ENCODE measurements at places on chromosomes 3 and 15.

DNA sequence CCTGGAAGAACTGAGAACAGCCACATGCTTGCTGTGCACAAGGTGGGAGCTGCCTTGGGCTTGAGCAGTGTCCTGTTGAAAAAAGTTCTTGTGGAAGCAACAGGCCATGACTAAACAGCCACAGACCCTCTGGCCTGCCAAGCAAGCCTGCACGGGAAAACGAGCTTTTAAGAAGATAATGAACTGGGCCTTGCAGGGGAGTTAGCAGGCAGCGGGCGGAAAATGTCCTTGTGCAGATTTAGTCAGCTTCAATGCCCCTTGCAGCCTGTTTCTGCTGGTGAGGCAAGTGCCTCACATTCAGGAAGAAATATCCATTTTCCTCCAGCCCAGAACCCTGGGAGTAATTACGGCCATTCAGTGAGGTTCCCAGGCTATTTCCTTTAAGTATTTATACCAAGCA, 126.2 kb upstream of the KLHL25 start:
- no peak for DNase-seq

GRCh38 chr3:128438488-128439072, 28.1 kb downstream of the DNAJB8 start:
- no peak for DNase-seq

DNA sequence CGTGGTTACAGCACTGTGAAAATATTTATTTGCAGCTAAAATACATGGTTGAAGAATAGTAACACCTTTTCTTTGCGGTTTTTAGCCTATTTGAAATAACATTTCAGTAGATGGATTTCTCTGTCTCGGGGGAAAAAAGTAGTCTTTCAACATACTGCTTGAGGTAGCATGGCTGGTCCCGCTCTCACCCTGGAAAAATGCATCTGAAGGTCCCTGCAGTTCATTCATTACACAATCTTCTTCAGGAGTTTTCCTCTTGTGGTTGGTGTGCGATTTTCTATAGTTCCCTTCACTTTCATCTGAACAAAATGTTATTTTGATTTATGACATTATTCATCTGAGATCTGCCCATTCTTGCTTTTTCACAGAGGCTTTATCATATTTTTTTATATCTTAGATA, 75.9 kb downstream of the STRIT1 start:
- no peak for DNase-seq

- no peak for DNase-seq
These were observed 44.9 kb upstream of the ZNF385D start for GRCh38 chr3:21795921-21796320.

GRCh38 chr3:115523458-115523857, 99.9 kb upstream of the GAP43 start:
- no peak for DNase-seq

- no peak for DNase-seq
These were observed 42.9 kb downstream of the CTDSPL start for GRCh38 chr3:37904601-37905000.

GRCh38 chr15:26438316-26438715, 334.6 kb downstream of the GABRB3 start:
- no peak for DNase-seq

DNA sequence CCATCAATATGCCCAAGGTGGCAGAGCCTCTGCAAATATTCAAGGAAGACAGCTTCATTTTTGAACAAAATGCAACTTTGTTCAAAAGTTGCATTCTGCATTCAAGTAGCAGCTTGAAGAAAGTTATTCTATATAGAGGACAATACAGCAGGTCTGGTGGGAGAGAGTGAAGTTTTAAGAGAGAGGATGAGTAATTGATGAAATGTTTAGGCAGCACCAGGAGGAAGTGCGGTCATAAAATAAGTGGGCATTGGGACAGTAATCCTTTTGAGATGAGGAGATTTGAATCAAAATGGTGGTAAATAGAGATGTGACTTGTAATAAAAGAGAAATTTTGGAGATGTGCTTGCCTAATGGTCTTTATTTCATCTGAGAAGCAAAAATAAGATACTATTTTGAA, 607.3 kb upstream of the ZNF385D start:
- DNase-seq = no peak

GRCh38 chr3:80733522-80734176, 965.9 kb upstream of the ROBO1 start:
- DNase-seq = no peak

- DNase-seq = no peak
These were observed 2.7 kb downstream of the FBXO40 start for GRCh38 chr3:121595765-121596406.

GRCh38 chr15:28892789-28893610, 7.2 kb downstream of the APBA2 start:
- DNase-seq = no peak

- DNase-seq = no peak
These were observed 202.7 kb downstream of the TNIK start for GRCh38 chr3:171257251-171258203.

- no peak for DNase-seq
These were observed 9.1 kb downstream of the CORO2B start for GRCh38 chr15:68587769-68588385.

GRCh38 chr15:95760508-95760907, 570.0 kb upstream of the NR2F2 start:
- no peak for DNase-seq

GRCh38 chr3:102297072-102297658, 137.7 kb upstream of the ZPLD1 start:
- DNase-seq = no peak

DNA sequence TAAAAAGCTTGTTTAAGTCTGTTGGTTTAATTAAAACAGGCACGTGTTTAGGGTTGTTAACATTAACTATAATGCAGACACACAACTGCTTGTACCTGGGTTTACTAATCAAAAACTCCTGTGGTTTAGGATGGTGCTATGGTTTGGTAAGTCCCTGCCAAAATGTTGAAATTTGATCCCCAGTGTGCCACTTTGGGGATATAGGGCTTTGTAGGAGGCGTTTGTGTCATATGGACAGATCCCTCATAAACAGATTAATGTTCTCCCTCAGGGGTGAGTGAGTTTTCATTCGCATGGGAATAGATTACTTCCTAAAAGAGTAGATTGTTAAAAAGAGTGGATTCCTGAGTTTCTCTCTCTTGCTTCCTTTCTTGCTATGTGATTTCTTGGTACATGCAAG, 18.7 kb upstream of the GK5 start:
- DNase-seq = no peak

- no peak for DNase-seq
These were observed 79.0 kb upstream of the SELENOK start for GRCh38 chr3:53970661-53971060.

DNA sequence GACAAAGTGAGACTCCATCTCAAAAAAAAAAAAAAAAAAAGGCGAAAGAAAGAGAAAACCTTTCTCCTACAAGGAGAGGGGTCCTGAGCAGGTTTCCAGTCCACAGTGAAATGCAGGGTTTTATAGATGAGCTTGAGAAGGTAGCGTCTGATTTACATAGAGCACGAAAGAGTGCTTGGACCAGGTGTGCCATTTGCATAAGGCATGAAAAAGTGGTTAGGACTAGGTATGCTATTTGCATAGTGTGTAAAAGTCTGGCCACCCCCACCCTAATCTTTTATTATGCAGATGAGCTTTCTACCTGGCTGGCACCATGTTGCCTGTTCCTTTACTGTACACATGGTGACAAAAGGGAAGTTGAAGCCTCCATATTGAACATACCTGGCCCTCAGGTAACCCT, 13.6 kb upstream of the RNU6-1 start:
- DNase-seq = no peak

- DNase-seq = no peak
These were observed 29.0 kb downstream of the ANP32A start for GRCh38 chr15:68791431-68792283.

DNA sequence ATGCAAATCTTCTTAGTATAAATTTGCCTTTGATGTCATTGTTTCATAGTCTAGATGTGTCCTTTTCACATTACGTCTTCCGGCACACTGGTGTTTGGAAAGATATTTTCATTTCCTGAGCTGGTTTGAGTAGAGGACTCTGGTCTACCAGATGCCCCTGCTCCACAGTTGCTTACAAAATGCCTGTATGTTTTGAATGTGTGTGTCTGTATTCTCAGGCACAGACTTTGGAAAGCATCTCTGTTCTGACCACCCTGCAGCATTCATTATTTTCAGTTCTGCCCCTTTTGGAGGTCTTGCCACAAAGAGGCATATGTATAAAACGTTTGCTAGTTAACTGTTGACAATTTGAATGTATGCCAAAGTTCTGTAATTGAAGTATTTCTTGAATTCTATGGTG, 236.0 kb upstream of the GOLIM4 start:
- DNase-seq = no peak

DNA sequence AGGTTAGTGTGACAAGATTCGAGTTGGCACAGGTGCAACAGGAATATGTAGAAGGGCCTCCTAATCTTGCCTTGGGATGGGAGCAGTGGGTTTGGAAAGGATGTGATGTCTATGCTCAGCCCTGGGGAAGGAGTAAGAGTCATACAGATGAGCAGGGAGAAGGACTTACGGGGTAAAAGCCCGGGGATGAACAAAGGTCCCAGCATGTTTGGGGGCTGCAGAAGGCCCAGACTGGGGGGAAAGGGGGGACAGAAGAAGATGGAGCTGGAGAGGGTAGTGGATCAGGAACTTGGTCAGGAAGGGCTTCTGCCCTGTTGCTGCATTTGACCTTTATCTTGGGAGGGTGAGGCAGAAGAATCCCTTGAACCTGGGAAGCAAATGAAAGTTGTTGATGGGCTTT, 240.1 kb upstream of the ST8SIA2 start:
- no peak for DNase-seq

- DNase-seq = no peak
These were observed 105.8 kb upstream of the ARL6 start for GRCh38 chr3:97658668-97659285.

GRCh38 chr3:50204804-50205412, at the start of gene SLC38A3:
SLC38A3 (plus strand) TSS chr3:50205271; CDS start chr3:50214200, 8,929 bp downstream.
- DNase-seq = no peak

DNA sequence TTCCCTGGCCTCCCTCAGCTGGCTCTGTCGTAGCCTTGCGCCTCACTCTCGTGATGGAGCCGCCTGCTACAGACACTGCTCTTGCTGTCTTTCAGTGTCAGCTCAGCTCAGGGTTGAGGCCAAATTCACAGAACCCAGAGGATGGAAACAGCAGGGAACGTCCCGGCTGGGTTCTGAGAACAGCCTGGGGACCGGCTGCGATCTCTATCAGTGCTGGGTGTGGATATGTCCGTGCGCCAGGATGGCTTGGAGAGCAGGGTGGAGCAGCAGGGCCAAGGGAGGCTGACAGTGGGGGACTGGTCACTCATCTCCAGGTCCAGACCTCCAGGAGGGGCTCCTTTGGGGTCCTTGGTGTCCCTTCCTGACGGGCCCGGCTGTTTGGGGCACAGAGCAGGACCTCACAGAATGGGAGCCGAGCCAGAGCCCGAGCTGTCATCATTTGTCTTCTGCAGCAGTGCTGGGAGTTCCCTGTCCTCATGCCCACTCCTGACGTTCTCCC, 18.4 kb downstream of the KLF15 start:
- DNase-seq = no peak

- no peak for DNase-seq
These were observed 9.4 kb upstream of the LRRC34 start for GRCh38 chr3:169822091-169822490.

GRCh38 chr3:80750637-80751036, 982.8 kb upstream of the ROBO1 start:
- DNase-seq = no peak

DNA sequence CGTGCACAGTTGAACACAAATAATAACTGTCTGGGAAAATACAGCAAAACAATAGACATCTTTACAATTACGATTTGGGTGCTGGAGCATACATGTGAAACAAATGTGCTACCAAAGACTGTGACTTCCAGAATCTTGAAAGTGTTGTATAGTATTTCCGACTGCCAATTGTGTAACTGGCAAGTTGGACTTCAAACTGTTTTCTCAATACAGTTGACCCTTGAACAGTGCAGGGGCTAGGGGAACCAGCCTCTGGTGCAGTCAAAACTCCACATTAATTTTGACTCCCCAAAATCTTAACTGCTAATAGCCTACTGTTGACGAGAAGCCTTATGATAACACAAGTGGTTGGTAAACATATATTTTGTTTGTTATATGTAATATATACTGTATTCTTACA, 904.2 kb downstream of the EPHA3 start:
- DNase-seq = no peak

- DNase-seq = no peak
These were observed 457.3 kb upstream of the KCNMB2 start for GRCh38 chr3:178078953-178079352.

DNA sequence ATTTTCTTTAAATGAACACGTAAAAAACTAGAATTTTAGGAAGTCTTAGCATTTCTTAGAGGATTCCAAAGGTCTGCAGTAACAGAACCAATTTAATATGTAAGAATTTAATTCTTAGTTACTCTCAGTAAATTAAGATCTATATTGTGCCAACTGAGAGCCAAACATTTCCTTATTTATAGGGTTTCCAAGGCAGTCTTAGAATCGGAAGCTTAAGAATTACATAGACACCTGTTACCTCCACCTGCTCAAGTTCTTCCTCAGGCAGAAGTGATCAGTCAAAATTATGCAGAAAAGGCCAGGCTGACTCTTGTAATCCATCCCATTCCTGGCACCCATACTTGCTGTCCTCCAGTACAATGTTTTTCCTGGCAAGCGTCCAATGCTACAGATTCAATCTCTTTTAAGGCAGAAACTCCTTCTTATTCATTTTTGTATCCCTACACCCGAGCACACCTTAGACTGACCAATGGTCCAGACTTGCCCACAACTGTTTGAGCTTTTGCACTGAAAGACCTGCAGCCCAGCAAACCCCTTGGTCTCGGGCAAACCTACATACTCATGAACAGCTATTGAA, 64.3 kb downstream of the NCEH1 start:
- DNase-seq = no peak

- no peak for DNase-seq
These were observed 14.0 kb downstream of the ARPP21 start for GRCh38 chr3:35653347-35653746.

DNA sequence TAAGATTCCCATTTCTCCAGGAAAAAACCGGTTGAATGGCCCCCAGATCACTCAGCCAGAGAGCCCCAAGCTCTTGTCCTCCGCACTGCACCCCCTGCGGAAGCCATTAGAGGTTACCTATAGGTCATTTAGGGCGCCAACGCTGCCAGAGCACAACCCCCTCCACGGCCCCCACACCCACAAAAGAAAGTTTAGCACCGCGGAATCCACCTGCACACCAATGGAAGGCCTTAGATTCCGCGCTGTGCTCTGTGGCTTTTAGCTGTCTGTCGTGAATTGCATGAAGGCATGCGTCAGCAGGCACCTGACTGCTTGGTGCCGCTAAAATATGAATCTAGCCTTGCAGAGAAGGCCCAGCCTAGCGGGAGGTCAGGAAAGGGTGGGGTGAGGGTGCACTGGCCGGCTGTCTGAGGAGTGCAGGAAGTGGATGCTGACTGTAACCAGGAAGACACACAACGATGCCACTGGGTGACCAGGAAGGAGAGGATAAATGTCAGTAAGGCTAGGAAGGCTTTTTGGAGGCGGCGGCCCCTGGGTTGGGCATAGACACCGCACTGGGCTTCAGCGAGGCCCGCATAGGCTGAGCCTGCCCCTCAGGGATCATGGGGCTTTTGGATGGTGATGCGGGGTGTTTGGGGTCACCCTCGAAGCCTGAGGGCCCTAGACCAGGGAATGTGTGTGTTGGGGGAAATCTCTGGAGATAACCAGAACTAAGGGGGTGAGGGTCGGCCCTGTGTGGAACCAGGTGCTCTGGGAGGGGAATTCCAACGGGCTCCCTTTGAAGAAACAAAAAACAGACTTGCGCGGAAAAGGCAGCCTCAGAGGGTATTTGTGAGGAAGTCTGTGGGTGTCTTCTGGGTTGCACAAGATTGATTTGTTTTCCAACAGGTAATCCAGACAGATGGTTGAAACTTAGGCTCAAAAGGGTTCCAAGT, 976 bp upstream of the NUP210 start:
- DNase-seq = no peak

Measured in AG04450 (cell line).